HepG2 (cell line): ENCODE measurements at places on chromosomes 3 and 15. TPM values are rescaled to one million over a fixed set of nuclear protein-coding genes. Genes with fewer than 3 reads are reported as not detected.

Gene TRH
- total RNA-seq = not detected in 2 replicates

Gene FAM3D
- total RNA-seq = not detected in 2 replicates

DNA sequence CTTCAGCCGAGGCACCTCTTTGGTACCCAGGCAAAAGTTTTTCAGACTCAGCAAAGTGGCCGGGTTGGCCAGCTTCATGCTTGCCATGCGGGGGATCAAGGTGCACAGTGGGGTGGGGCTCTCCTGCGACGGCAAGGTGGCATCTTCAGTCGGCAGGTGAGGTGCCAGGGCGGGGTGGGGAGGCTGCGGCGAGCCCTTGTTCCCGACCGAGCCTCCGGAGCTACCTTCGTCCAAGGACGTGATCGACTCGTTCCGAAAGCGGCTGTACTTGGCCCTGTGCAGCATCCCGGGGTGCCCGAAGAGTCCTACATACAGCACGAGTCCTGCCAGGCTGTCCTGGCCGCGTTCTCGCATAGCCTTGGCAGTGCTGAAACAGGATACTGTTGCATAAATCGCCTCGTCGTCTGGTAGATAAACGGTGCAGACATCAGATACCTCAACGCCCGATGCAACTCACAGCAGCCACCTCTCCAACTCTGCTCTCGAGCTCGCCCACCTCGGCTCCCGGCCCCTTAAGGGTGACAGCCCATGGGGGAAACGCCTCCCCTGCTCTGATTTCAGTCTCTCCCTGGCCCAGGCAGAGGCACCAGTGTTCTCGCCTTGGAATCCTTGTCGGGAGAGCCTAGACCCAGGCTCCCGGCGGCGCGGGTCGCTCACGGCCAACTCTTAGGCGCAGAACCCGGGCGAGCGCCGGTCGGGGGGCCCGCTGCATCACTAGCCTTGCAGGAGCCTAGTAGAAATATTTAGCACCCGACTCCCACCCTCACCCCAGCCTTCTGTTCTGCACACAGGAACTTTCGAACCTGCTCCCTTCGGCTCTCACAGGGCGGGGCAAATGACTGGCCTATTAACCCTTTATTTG, 826 bp downstream of the SHC4 start:
- peak overlapping the region; percentile 65 for H3K4me3 ChIP-seq
- H3K27me3 ChIP-seq = peaks cover 53% of the 10 kb centered on the region; the same call in 2 of the 3 replicates
- peaks cover 17% of the 10 kb centered on the region; the same call in 1 of the 2 replicates for H3K4me1 ChIP-seq
- no peak overlapping the region for H3K27ac ChIP-seq
- H3K36me3 ChIP-seq = no peaks in the 10 kb centered on the region

DNA sequence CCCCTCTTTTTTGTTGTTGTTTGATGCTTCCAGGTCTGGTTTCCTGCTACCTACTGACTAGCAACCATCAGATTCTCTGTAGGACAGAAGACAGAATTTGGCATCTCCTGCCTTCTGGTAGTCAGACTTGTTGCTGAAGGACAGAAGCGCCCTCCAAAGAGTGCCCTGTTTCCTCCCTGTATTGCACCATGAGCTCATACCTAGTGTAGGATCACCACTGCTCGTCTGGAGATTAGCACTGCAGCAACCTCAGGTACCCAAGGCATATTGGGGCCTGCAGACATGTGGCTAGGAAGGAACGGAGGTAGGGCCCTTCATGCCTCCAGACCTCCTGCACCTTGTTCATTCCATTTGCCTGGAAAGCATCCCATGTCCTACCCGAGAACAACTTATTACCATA, 78.1 kb downstream of the NPTN start:
- no peak for DNase-seq
- no peak overlapping the region for H3K4me3 ChIP-seq
- no peaks in the 10 kb centered on the region for H3K4me1 ChIP-seq
- H3K27me3 ChIP-seq = no peaks in the 10 kb centered on the region

- H3K27me3 ChIP-seq = peaks cover 10% of the 10 kb centered on the region; the same call in 1 of the 3 replicates
- peaks cover 55% of the 10 kb centered on the region for H3K4me1 ChIP-seq
- no peaks in the 10 kb centered on the region for H3K36me3 ChIP-seq
- peak within 1 kb of the TSS; percentile 68 for H3K27ac ChIP-seq
Measured at GRCh38 chr3:142963516-142964448, at the start of gene PAQR9. PAQR9 (minus strand) TSS chr3:142963674; CDS start chr3:142963336, 338 bp downstream.

Gene OSBPL10
- total RNA-seq = 10.3 and 10.4 TPM in 2 replicates

- H3K27ac ChIP-seq = no peak overlapping the region
- no peaks in the 10 kb centered on the region for H3K36me3 ChIP-seq
- no peak overlapping the region for H3K4me3 ChIP-seq
- DNase-seq = no peak
- H3K27me3 ChIP-seq = no peaks in the 10 kb centered on the region
- H3K4me1 ChIP-seq = no peaks in the 10 kb centered on the region
Measured at GRCh38 chr3:130827486-130827885, 66.4 kb upstream of the ATP2C1 start.

DNA sequence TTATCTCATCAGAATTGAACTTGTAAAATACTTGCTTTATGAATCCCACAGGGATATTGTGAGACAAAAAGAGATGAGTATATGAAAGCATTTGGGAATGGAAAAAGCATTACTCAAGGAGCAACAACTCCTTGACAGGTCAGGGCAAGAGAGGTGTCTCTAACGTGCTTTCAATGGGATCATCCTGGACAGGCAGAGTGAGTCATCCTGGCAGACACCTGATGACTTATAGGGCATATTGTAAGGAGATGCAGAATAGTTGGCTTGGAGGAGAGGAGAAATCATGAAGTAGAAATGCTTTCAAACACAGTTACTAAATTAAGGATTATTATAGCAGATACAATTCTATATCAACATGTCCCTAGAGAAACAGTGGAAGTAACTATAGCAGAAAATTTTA, 71.9 kb upstream of the THSD4 start:
- no peak for DNase-seq
- no peaks in the 10 kb centered on the region for H3K36me3 ChIP-seq
- H3K4me1 ChIP-seq = no peaks in the 10 kb centered on the region

Gene XCR1
- not detected in 2 replicates for total RNA-seq

Gene VEPH1
- not detected in 2 replicates for total RNA-seq

GRCh38 chr3:32725721-32726120, 40.7 kb downstream of the CNOT10 start:
- no peak for DNase-seq
- H3K27ac ChIP-seq = no peak overlapping the region
- H3K27me3 ChIP-seq = no peaks in the 10 kb centered on the region
- H3K4me1 ChIP-seq = no peaks in the 10 kb centered on the region
- peaks cover 35% of the 10 kb centered on the region; the same call in 2 of the 3 replicates for H3K36me3 ChIP-seq
- H3K4me3 ChIP-seq = no peak overlapping the region

GRCh38 chr15:66650433-66650832, 51.6 kb upstream of the SMAD6 start:
- peaks cover 53% of the 10 kb centered on the region for H3K4me1 ChIP-seq
- H3K36me3 ChIP-seq = no peaks in the 10 kb centered on the region
- no peak overlapping the region for H3K4me3 ChIP-seq
- H3K27ac ChIP-seq = no peak overlapping the region
- peak; percentile 16 for DNase-seq

Gene C3orf85
- total RNA-seq = not detected in 2 replicates

Gene LMAN1L
- not detected in 2 replicates for total RNA-seq

Gene GOLGA6L10
- 0.87 and 1.5 TPM in 2 replicates for total RNA-seq

Gene NANOGP8
- total RNA-seq = 0.25 and 0.27 TPM in 2 replicates

DNA sequence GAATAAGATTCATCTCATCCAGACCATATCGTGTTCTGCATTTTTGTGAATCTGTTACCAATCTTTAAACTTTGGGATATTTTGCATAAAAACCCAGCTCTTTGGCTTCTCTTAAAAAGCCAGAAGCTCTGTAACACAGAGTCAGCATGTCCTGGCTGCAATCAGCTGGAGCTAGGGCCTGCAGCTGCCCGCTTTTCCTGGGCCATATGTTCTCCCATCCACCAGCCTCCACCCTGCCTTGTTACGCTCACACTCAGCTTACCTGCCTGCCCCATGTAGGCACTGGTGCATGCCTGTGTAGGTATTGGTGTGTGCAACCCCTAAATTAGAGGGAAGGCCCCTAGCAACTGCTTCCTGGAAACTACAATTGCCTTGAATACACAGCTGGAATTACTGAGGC, 48.2 kb downstream of the CRYGS start:
- DNase-seq = no peak
- no peak overlapping the region for H3K4me3 ChIP-seq
- H3K27ac ChIP-seq = no peak overlapping the region
- H3K4me1 ChIP-seq = peaks cover 11% of the 10 kb centered on the region

Gene SH3GL3
- total RNA-seq = not detected in 2 replicates

- no peaks in the 10 kb centered on the region for H3K27me3 ChIP-seq
- no peak overlapping the region for H3K4me3 ChIP-seq
- peaks cover 7% of the 10 kb centered on the region; the same call in 1 of the 2 replicates for H3K4me1 ChIP-seq
- H3K36me3 ChIP-seq = no peaks in the 10 kb centered on the region
- H3K27ac ChIP-seq = no peak overlapping the region
Measured at GRCh38 chr15:52481915-52482314, 46.8 kb downstream of the MYO5A start.

GRCh38 chr3:150169330-150169940, 198.7 kb upstream of the PFN2 start:
- no peaks in the 10 kb centered on the region for H3K4me1 ChIP-seq
- H3K27ac ChIP-seq = no peak overlapping the region
- no peaks in the 10 kb centered on the region for H3K27me3 ChIP-seq
- H3K4me3 ChIP-seq = no peak overlapping the region
- H3K36me3 ChIP-seq = no peaks in the 10 kb centered on the region
- no peak for DNase-seq

GRCh38 chr3:124701687-124702086, 28.6 kb upstream of the UMPS start:
- peaks cover 61% of the 10 kb centered on the region for H3K4me1 ChIP-seq

Gene CFAP20DC
- total RNA-seq = not detected in 2 replicates
